Mucosa of gallbladder (tissue), 1 donor: ENCODE measurements at places on chromosomes 3 and 15. TPM values are rescaled to one million over a fixed set of nuclear protein-coding genes. Genes with fewer than 3 reads are reported as not detected.

The LRRC15 gene
- 0.35 TPM for total RNA-seq

- no peak for DNase-seq
Measured at GRCh38 chr3:14721126-14721864, 46.4 kb downstream of the C3orf20 start.

DNA sequence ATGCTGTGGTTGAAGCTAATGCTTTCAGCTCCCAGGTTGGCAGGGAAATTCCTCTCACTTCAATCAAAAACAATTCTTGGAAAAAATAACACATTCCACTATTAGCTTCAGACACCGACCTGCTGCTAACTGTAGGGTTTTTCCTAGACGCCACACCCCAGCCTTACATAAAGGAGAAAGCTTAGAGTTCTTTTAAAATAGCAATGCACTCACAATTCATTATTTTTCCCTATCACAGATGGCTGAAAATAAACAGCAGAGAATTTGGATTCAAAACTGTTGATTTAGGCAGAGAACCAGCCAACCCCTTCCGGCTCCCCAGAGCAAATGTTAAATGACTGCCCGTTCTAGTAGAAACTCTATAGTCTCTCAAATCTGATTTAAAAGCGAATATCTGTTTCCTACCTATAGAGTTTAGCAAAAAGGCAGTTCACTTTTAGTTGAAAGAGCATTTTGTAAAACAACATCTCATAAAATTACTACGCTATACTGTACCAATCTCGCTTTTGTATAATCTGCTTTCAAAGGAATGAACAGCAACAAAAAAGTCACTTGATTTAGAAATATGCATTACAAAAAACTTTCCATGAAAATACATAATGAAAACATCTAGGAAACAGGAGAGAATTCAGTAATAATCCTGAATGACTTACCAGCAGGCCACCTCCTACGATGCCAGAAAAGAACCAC lies 586 bp downstream of the TM4SF1 start:
- no peak for DNase-seq

The PIERCE2 gene
- 7.5 TPM for total RNA-seq

- no peak for DNase-seq
Measured at GRCh38 chr3:83559082-83559481, 1399.7 kb upstream of the CADM2 start.

DNA sequence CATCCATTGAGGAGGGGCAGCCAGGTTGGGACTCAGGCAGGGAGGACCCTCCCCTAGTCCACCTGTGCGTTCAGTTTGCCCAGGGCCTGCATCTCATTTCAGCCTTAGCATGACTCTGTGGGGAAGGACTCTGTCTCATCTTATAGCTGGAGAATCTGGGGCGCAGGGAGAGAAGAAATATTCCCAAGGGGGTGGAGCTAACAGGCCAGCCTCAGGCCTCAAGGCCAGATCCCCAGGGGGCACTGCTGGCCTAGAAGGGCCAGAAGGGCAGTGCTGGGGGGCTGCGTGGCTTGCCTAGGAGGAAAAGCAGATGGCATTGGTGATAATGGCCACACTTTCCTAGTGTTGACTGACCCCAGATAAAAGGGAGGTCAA lies 10.9 kb downstream of the AMOTL2 start:
- no peak for DNase-seq

DNA sequence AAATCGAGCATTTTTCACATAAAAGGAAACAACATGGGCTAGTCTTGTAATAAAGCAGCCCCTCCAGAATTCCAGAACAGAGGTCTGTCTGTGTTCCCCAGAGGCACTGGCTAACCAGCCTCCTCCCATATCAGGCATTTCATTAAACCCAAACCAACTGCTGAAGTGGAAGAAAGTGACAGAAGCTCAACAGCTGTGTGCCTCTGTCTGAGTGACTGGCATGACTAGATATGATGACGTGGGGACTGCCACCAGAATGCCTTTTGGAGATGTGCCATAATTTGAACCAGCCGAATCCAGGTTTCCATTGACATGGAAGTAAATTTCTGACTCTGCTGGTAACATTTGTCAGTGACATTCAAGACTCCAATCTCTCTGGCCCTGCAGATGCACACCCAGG lies 8.7 kb downstream of the LIMD1 start:
- no peak for DNase-seq

DNA sequence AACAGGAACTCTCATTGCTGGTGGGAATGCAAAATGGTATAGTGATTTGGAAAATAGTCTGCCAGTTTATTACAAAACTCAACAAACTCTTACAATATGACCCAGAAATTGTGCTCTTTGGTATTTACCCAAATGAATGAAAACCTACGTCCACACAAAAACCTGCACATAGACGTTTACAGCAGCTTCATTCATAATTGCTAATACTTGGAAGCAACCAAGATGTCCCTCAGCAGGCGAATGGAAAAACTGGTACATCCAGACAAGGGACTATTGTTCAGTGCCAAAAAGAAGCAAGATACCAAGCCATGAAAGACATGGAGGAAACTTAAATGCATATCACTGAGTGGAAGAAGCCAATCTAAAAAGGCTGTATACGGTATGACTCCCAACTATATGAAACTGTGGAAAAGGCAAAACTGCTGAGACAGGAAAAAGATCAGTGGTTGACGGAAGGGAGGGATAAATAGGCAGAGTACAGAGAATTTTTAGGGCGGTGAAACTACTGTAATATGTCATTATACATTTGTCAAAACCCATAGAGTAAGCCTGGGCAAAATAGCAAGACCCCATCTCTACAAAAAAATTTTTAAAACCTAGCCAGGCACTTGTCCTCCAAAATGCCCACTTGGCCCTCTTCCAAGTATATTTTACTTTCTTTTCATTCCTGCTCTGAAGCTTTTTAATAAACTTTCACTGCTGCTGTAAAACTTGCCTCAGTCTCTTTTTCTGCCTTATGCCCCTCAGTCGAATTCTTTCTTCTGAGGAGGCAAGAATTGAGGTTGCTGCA lies 4.9 kb upstream of the MKRN2OS start:
- no peak for DNase-seq

DNA sequence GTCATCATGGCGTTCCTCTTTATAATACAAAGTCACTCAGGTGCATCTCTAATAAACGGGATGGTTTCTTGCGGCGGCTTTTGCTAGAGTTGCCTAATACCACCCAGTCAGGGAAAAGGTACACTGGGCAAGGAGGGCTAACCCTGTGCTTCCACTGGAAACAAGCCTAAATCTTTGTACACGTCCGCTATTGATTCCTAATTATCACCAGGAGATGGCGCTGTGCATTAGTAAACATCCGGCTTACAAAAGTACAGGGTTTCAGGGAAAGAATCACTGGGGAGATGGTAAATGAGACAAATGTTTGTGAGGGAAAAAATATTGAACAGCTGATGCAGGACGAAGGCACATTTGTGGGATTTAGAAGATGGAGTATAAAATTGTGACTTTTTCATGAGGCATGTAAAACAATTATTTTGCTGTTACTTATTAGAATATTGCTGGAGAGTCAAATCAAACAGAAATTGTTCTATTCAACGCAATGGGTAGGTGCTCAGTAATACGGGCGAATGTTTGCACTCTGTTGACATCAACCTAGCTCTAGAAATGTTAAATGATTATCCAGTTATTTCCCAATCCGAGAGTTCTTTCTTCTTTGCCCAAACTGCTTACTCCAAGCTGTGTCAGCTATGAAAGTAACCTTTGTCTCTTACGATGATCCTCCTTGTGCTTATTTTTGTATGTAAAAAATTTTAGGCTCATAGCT lies 50.6 kb downstream of the GMNC start:
- peak; percentile 23 for DNase-seq

DNA sequence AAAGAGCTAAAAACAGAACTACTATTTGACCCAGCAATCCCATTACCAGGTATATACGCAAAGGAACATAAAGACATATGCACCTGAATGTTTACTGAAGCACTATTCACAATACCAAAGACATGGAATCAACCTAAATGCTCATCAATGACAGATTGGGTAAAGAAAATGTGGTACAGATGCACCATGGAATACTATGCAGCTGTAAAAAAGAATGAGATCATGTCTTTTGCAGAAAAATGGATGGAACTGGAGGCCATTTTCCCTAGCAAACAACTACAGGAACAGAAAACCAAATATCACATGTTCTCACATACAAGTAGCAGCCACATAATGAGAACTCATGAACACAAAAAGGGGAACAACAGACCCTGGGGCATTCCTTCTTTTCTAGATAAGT lies 208.9 kb upstream of the LRRFIP2 start:
- no peak for DNase-seq

The STX19 gene
- 4.7 TPM for total RNA-seq

DNA sequence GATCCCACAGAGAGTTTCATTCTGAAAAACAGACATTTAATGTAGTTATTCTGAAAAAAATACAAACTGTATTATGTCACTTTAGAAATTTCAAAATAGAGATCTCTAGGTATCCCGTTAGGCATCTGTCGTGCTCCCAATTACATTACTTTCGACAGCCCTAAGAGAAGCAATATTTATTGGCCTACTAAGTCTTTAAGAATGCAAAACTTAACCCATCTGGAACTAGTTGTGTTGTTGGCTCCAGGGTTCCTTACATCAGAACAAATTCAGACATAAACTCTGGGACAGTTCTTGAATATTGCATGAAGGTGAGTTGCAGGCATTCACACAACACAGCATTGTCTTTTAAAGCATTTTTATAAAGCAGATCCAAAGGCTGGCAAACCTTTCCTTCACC lies 498.4 kb downstream of the FHIT start:
- no peak for DNase-seq
